ENCODE measurements at places on chromosomes 6 and 20. TPM values are rescaled to one million over a fixed set of nuclear protein-coding genes. Genes with fewer than 3 reads are reported as not detected.

The FGD2 gene
- not detected for total RNA-seq

The LHFPL5 gene
- not detected for total RNA-seq

The RIPPLY2 gene
- total RNA-seq: 0.40 TPM

The NNAT gene
- total RNA-seq: 0.22 TPM
